ENCODE measurements at places on chromosomes 1 and 21. TPM values are rescaled to one million over a fixed set of nuclear protein-coding genes. Genes with fewer than 3 reads are reported as not detected.

Gene KIAA0040
- 90.1 TPM for total RNA-seq

Gene SCAMP3
- 96.1 TPM for total RNA-seq

Gene OR10J1
- total RNA-seq, result not detected

Gene KRTAP24-1
- not detected for total RNA-seq

Gene ACKR1
- total RNA-seq, result not detected

Gene GBP4
- total RNA-seq, result 76.5 TPM

Gene FCRL6
- total RNA-seq, result 0.25 TPM

Gene TMEM52
- not detected for total RNA-seq

Gene KPRP
- total RNA-seq, result not detected

Gene LRRC7
- total RNA-seq, result 0.16 TPM

Gene TNFRSF8
- total RNA-seq, result 37.6 TPM

Gene NUDT4B
- 1.4 TPM for total RNA-seq

Gene VAV3
- 3.1 TPM for total RNA-seq

Gene ARTN
- total RNA-seq, result 0.64 TPM

Gene SH2D2A
- 94.7 TPM for total RNA-seq

Gene SSX2IP
- total RNA-seq, result 17.0 TPM

Gene ZNF683
- not detected for total RNA-seq

Gene RGS1
- 8.6 TPM for total RNA-seq

Gene ORC1
- total RNA-seq, result 37.6 TPM

Gene SEMA6C
- 1.6 TPM for total RNA-seq

Gene ELAPOR1
- 5.9 TPM for total RNA-seq

Gene ZNF695
- total RNA-seq, result 0.95 TPM

Gene AIRE
- 3.0 TPM for total RNA-seq

Gene EPS8L3
- not detected for total RNA-seq

Gene TMEM200B
- not detected for total RNA-seq

Measured in T-helper 2 cell treated with Interferon-gamma antibody and Interleukin-4, amounts not matched to agents 100 ng/mL and 5 ng/mL, for 36 hours (primary cell).